Fibroblast of lung (primary cell): ENCODE measurements at places on chromosomes 3 and 15. TPM values are rescaled to one million over a fixed set of nuclear protein-coding genes. Genes with fewer than 3 reads are reported as not detected.

The PLA2G4E gene
- not detected in 2 replicates for total RNA-seq

The TLNRD1 gene
- 4.3 and 4.6 TPM in 2 replicates for total RNA-seq

The NISCH gene
- total RNA-seq, result 51.4 and 69.9 TPM in 2 replicates

The COMMD2 gene
- 28.0 and 28.6 TPM in 2 replicates for total RNA-seq

The CCR1 gene
- 1.3 and 6.6 TPM in 2 replicates for total RNA-seq

The LRRK1 gene
- 8.7 and 12.2 TPM in 2 replicates for total RNA-seq

The LMAN1L gene
- total RNA-seq, result not detected in 2 replicates

The ATG3 gene
- 92.2 and 95.8 TPM in 2 replicates for total RNA-seq

The APOD gene
- 2.1 and 3.6 TPM in 2 replicates for total RNA-seq

The CDC25A gene
- 1.0 and 1.3 TPM in 2 replicates for total RNA-seq

The GOLGA6A gene
- under 0.01 TPM in 1 of 2 replicates, not detected in the other for total RNA-seq

The PSTPIP1 gene
- 0.77 and 1.5 TPM in 2 replicates for total RNA-seq

The SPATA16 gene
- not detected in 2 replicates for total RNA-seq

The SCAANT1 gene
- total RNA-seq, result 1.7 TPM in 1 of 2 replicates, not detected in the other

The PLOD2 gene
- 85.8 and 114 TPM in 2 replicates for total RNA-seq

The FAM3D gene
- total RNA-seq, result not detected in 2 replicates

The KLHL40 gene
- total RNA-seq, result not detected in 2 replicates
